ENCODE measurements at places on chromosomes 6 and 20. TPM values are rescaled to one million over a fixed set of nuclear protein-coding genes. Genes with fewer than 3 reads are reported as not detected.

The SLC26A8 gene
- 0.07 TPM for total RNA-seq

The CAGE1 gene
- 0.07 TPM for total RNA-seq

The RUNX2 gene
- total RNA-seq = 3.1 TPM

The POM121L2 gene
- total RNA-seq = not detected

The ZNF311 gene
- 0.99 TPM for total RNA-seq

The CRISP3 gene
- not detected for total RNA-seq

The ATF6B gene
- 27.5 TPM for total RNA-seq

The RAB44 gene
- 0.03 TPM for total RNA-seq

The SIRPD gene
- not detected for total RNA-seq

The SLC22A1 gene
- total RNA-seq = 0.40 TPM

The MAD2L1BP gene
- 12.5 TPM for total RNA-seq

The RSPO3 gene
- 8.0 TPM for total RNA-seq

The TP53INP2 gene
- 7.6 TPM for total RNA-seq

The SYCP2 gene
- total RNA-seq = 0.36 TPM

The TMEM244 gene
- not detected for total RNA-seq

The RBPJL gene
- total RNA-seq = not detected

The CCM2L gene
- total RNA-seq = not detected

The KIF25 gene
- total RNA-seq = 0.72 TPM

The HTR1B gene
- 0.17 TPM for total RNA-seq

The HCK gene
- not detected for total RNA-seq

The RCAN2 gene
- 2.3 TPM for total RNA-seq

The WASF1 gene
- total RNA-seq = 6.6 TPM

All from smooth muscle cell of the pulmonary artery (primary cell).